ENCODE measurements at places on chromosomes 11 and 22.

GRCh38 chr11:129063118-129063517 is 120.4 kb upstream of the TP53AIP1 start:
- DNase-seq = no peak

DNA sequence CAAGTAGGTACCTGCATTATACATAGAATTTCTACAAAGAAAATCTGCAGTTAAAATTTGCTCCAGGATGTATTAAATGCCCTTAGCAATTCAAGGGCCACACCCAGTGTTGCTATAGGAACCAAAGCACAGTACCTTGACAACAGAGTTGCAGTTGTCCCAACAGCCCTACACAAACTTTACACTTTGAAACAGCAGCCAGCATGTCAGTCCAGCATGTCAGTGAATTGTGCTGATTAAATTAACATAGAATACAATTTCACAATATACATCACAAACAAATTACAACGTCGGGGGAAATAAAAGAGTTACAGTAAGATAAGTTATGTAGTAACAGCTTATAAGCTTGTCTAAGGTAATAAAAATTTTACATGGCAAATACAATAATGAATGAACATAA is 389.2 kb downstream of the SOX6 start:
- DNase-seq = no peak

DNA sequence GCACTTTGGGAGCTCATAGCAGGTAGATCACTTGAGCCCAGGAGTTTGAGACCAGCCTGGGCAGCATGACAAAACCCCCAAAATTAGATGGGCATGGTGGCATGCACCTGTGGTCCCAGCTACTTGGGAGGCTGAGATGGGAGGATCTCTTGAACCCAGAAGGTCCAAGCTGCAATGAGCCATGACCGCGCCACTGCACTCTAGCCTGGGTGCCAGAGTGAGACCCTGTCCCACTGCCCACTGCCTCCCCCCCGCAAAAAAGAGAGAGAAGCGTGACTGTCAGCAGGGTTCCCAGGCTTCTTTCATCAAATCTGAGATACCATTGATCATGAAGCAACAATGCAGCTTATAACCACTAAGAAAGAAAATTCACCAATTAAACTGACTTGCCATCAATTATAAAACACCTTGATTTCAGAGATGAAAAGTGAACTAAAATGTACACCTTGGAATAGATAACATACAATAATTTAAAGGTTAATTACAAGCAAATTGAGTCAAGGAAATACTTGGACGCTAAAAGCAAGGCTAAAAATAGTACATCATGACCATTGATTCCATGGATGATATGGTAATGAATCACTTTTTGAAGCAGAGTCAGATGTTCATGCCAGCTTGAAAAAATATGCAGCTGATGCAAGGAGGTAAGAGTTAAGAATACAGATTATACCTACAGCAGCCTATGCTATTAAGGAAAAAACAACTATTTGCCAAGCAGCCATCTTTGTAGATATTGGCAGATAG is 90.8 kb upstream of the ALKBH3 start:
- no peak for DNase-seq

GRCh38 chr11:35079611-35080010 is 59.4 kb upstream of the CD44 start:
- no peak for DNase-seq

DNA sequence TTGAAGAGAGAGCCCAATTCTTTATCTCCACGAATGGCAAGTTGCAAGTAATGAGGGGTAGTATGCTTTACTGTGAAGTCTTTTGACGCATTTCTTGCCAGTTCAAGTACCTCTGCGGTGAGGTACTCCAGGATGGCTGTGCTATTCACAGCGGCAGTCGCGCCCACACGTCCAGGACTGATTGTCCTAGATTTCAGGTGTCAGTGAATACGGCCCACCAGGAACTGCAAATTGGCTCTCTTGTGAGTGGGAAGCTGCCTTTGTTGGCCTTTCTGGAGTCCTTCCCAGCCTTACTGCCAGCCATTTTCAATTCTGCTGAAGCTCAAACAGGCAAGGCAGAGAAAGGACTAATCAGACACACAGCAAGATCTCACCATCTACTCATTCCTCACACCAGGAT is 8.5 kb downstream of the PPFIA1 start:
- DNase-seq = no peak

DNA sequence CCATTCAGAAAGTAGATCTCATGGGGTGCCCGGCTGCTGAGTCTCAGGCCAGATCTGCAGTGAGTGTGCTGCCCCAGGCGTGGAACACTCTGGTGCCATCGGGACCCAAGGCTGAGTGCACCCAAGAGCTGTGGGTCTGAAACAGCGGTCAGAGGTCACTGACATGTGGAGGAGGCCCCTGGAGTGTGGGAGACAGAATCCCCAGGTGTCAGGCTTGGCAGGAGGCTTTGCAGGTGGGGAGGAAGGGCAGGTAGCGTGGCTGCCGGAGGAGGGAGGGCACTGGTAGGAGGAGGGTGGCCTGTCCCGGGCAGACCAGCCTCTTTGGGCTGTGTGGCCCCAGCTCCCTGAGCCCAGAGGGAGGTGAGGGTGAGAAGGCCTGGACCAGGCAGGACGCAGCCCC is 31.7 kb upstream of the KRTAP5-6 start:
- DNase-seq = no peak

DNA sequence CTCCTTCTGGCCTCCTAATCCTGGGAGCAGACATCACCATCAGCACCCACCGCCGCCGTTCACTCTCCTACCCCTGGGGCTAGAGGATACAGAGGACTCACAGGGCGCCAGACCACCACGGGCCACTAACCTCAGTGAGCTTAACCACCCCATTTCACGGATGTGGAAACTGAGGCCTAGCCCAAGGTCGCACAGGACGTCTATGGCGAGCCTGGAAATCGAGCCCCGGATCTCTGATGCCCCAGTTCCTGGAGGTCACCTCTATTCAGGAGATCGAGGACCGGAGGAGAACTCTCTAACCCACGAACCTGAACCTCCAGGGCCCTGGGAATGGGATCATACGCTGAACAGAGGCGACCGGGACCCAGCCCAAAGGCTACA is 349 bp downstream of the TIMM10 start:
- DNase-seq = no peak

DNA sequence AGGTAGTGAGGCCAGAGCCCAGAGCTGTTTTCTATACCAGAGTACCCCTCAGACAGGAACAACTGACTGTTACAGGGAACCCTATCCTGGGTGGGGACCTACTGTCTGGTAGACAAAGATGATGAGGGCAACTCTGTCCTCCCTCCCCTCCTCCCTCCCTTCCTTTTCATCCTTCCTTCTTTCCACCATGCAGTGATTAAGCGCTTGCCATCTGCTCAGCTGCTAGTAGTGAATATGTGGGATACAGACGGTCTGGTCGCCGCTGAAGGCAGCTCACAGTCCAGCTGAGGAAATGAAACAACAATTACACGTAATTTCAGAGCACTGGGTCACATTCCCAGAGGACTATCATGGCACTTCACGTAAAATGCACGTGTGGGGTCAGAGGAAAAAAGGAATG is 597.1 kb downstream of the BUD13 start:
- no peak for DNase-seq

DNA sequence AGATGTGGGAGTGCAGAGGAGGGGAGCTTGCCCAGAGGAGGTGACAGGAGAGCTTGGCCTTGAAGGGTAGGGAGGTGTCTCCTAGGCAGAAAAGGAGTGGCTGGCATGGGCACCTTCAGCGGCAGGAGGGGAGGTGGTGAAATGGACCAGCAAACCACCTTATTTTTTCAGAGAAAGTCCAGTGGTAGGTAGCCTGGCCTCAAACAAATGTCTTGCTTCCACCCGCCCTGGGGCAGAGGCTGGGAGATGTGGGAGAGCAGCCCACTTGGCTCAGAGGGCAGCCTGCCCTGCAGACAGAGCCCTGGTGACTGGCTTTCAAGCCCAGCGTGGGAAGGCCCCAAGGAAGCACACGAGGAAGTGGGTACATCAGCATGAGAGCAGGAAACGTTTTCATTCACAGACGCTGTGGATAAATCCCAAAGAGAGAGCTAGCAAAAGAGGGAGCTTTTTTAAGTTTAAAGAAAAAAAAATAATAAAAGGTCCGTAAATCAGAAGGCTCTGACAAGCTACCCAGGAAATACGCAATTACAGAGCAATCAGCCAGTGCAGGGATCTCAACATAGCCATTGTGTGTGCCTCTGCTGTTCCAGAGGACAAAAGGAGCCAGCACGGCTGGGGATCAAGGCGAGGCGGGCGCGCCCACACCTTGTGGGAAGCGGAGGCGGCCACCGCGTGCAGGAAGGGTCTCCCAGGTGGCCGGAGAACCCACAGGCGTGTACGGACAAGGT is 238.7 kb upstream of the PLET1 start:
- DNase-seq = no peak

DNA sequence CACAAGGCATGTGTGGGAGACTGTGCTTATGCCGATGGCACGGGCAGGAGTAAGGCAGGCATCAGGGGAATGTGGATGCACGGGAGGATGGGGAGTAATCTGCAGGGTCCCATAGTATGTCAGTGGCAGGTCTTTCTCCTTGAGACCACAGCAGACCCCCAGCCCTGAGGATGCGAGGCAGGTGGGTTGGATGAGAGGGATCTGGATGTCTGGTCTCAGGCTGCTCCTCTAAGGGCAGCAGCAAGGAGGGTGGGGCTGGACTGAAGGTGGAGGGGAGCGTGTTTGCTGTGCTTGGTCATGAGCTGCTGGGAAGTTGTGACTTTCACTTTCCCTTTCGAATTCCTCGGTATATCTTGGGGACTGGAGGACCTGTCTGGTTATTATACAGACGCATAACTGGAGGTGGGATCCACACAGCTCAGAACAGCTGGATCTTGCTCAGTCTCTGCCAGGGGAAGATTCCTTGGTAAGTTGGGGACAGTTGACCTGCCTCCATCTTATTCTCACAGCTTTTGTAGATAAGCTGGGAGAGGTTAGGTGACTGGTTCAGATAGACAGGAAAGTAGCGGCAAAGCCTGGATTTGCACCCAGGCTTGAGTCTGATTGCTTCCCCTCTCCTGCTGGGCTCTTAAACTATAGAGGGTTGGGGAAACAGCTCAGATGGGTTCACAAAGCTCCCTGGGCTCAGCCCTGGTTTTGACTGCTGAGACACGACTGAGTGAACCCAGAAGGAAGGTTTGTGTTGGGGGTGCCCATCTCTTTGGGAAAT is at the start of gene APOL1:
Gene APOL1, plus strand, starts transcription at position 380 of the 769 bp plus-strand sequence. CDS start 1,823 bp downstream, outside the sequence.
- DNase-seq = peak; percentile 73

DNA sequence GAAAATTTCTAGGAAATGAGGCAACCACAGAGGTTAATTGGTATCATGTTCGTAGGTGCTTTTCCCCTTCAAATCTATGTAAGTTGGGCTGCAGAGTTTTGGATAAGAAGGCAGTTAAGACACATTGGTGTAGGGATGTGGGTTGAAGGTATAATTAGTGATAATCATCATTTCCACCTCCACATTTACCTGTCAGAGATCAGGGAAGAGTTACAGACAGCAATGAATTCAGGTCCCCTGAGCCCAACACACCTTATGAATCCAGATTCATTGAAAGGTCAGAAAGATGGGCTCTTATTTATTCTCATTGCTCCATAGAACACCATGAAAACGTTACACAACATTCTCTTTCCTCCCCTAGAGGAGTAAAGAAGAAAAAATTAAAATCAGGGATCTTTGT is 308.7 kb downstream of the C11orf87 start:
- no peak for DNase-seq

DNA sequence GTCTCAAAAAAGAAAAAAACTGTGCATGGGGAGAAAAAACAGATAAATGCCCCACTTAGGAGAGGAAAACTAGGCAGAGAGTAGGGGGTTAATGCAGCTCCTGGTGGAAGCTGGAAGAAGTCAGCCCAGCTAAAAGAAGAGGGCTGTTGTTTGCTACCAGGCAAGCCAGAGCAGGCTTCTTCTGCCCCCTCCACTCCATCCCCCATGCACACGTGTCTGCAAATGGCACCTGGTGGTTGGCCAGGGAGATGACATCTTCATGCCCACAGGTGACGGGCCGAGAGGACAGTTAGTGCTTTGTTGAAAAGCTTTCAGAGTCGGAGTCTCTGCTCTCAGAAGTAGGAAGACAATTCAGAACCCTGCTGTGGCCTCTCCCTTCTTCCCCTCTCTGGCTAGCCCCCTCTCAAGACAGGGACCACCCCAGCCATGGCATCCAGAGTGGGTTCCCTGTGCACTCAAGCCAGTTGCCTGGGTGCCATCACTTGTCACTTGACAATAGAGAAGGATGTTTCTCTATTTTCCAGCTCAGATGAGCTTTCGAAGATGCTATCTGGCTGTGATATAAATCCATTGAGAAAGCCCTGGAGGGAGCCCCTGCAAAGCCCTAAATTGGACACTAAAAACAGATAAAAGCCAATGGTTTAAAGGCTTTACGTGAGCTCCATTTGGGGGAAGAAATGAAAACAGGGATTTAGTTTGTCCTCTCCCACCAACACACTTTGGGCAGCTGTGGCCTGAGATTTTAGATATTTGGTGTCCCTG is 142.0 kb downstream of the TRIM29 start:
- DNase-seq = no peak

DNA sequence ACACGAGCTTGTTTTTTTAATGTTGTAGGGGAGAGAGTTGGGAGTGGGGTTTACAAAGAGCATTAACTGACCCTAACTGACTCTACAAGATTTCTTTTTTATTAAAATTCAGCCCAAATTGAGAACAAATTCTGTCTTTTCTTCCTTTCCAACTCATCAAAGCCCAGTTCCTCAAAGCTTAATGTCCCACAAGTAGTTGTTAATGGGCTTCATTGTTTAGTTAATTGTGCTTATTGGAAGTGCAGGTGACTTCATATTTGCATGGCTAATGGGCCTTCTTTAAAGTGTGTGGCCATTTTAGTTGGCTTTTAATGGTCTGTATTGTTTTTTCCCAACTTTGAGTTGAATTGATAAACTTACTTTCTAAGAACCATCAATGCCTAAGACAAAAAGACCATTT is 39.8 kb downstream of the MPPED2 start:
- no peak for DNase-seq

GRCh38 chr11:70402016-70402415 is 3.7 kb downstream of the CTTN start:
- no peak for DNase-seq

- no peak for DNase-seq
Measured at GRCh38 chr11:72793076-72793424, 797 bp downstream of the STARD10 start.

- DNase-seq = no peak
Measured at GRCh38 chr22:27624705-27625104, 176.9 kb downstream of the MN1 start.

DNA sequence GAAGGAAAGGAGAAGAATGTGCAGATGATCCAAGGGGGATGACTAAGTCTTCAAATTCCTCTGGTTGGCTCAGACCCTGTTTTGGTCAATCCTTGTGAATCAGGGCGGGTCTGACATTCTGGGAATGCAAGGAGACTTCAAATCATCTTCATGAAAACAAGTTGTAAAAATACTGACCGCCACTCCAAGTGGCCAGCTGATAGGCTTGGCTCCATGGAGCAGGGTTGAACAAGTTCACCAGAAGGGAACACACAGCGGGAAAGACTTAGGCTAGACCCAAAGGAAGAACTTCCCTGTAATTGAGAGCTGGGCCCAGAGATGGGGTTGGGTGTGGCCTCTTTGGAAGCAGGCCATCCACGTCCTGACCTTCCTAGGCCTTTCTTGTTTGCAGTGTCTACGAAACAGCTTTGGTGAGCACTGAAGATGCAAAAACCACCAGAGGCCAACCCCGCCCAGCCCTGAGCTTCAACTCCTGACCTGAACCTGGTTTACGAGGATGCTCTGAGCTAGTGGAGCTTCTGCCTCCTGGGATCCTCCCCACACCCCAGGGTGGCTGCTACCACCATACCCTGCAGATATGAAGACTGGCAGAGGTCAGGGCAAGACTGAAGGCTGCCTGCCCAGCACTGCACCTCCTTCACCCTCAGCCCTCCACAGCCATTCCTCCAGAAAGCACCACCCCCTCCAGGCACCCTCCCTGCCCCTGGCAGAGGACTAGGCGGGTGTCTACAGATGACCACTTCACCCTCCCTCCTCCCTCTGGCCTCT is 26.1 kb downstream of the GDPD5 start:
- no peak for DNase-seq

GRCh38 chr11:72817966-72818365 is 3.8 kb downstream of the ATG16L2 start:
- no peak for DNase-seq
